ENCODE measurements at places on chromosomes 12 and 14.

GRCh38 chr14:53924753-53925152, 31.9 kb downstream of the BMP4 start:
- no peak for DNase-seq

- no peak for DNase-seq
Measured at GRCh38 chr12:125220404-125221273, 155.4 kb downstream of the AACS start.

DNA sequence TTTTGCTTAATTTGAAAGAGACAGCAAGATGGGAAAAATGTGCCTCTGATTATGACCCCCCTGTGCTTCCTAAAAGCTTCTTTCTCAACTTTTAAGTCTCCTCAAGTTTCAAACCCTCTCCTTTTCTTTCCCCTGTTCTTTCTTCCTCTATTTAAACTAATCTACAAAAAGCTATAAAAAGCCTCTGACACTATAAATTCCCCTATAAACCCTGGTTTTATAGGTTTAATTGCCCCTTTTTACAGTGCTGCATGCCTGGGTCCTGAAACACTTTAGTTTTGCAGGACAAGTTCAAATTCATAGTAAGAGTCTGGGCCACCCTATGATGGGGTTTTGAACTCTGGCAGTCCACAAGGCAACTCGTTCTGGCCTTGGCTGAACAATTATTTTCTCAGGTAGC, 510.9 kb upstream of the TBX3 start:
- no peak for DNase-seq

- DNase-seq, result no peak
Measured at GRCh38 chr12:25155022-25155576, 39.9 kb downstream of the DNAI7 start.

- DNase-seq, result no peak
Measured at GRCh38 chr12:13455778-13456144, 259.2 kb downstream of the EMP1 start.

GRCh38 chr12:16949371-16949770, 343.4 kb upstream of the LMO3 start:
- DNase-seq, result no peak

DNA sequence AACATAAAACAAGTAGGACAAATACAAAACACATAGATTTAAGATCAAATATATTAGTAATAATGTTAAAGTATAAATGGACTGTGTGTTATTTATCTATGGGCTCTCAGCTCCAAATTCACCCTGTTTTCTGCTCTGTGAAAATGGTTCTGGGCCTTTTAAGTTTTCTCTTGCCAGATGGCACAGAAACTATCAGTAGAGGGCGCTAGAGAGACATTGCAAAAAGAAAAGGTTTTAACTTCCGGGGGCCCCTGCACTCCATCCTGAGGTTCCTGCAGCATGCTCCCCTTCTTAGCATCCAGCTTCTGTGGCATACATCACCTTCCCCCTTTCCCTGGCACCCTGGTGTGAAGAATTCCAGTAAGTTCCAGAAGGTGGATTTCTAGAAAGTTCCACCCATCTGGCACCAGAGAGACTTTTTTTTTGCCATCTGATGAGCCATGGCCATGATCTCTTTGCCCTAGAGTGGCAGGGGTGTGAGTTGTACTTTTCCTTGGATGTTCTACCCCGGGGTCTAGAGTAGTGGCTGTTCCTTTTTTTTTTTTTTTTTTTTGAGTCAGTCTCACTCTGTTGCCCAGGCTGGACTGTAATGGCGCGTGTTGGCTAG, 29.3 kb downstream of the ZCRB1 start:
- no peak for DNase-seq

DNA sequence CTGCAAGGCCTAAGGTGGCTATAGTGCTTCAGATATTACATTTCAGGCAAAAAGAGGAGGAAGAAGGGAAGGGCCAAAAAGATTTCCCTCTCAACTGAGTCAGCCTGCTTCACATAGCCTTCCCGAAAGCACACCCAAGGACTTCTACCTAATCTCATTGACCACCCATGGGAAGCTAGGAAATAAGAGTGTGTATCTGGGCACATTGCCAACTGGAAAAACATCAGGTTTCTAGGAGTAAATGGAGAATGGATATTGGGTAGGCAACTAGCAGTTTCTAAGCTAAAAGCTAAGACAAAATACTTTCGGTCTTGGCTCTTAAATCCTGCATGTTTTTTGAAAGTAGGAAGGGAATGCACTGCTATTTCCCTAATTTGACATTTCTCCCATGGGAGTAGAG, 221.7 kb upstream of the GRIP1 start:
- no peak for DNase-seq

- DNase-seq, result no peak
Measured at GRCh38 chr14:72450473-72451044, 443.3 kb downstream of the DPF3 start.

DNA sequence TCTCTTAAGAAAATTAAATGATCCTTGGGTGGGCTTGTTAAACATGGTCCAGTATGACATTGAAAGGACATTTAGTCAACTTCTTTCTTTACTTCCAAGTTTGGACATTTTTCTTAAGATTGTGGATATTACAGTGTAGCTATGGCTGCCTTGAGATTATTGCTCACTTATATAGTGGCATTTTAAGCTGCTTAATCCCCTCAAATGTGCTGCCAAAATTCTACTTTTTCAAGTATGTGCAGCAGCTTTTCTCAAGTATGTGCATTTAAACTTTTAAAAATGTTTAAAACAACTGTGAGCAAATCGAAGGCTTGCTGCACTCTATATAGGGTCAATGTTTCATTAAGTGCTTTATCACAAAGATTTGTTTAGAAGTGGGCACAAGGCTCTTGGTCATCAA, 7.4 kb downstream of the TXNRD1 start:
- no peak for DNase-seq

DNA sequence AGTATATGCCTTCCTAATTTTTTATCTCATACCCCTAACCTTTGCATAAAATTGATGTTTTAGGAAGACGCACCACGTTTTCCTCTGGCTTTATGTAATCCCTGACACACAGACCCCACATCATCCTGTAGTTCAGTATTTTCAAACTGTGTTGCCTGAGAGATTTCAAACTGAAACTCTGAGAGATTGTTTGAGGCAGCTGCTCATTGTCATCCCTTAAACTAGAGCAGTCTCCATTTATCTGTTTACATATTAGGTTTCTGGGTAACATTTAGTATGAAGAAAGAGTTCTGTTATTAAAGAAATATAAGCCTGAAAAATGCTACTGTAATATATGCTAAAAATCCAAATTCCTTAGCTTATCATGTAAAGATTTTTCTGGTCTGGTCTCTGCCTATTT, 24.3 kb downstream of the MNAT1 start:
- no peak for DNase-seq

DNA sequence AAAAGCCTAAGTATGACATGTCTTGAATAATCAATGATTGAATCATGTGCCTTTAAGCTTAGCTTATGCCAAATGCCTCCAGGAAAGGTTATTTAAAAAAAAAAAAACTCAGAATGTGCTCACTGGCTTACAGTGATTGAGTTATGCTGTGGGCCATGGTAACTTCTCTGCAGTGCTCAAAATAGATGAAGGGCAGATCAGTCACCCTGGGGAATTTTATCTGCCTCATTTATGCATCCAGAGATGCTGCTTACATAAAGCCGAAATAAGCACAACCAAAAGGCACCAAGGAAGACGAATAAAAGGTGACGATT, 118.7 kb upstream of the MDM1 start:
- DNase-seq, result no peak

- DNase-seq, result no peak
Measured at GRCh38 chr14:68231898-68232297, 412.3 kb downstream of the RAD51B start.

GRCh38 chr12:32785557-32785956, 29.9 kb upstream of the YARS2 start:
- no peak for DNase-seq

DNA sequence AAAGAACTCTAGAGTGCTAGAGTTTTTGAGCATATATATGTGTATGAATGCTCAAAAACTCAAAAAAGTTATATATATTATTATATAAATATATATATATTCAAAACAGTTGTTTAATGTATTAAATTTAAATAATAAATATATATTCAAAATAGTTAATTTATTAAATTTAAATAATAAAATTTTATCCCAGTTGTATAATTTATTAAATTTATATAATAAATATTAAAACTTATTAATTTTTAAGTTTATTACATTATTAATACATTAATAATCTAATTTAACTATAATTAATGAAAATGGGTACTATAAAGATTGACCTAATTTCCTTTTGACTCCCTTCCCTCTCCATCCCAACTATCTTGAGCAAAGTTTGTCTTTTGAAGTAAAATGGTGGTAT, 97.8 kb downstream of the RERG start:
- no peak for DNase-seq

GRCh38 chr14:38973083-38973700, 129.8 kb downstream of the SEC23A start:
- DNase-seq, result no peak

- no peak for DNase-seq
Measured at GRCh38 chr14:25411781-25412757, 362.1 kb upstream of the STXBP6 start.

DNA sequence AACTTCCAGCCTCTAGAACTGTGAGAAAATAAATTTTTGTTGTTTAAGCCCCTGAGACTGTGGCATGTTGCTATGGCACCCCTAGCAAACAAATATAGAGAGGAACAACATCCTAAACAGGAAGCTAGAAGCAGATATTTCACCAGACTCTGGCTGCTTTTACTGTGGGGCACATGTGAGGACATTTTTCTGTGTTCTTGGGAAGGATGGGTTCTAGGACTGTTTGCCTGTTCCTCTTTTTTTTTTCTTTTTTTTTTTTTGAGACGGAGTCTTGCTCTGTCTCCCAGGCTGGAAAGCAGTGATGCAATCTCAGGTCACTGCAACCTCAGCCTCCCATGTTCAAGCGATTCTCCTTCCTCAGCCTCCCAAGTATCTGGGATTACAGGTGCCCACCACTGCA, 4.2 kb upstream of the HRK start:
- no peak for DNase-seq

DNA sequence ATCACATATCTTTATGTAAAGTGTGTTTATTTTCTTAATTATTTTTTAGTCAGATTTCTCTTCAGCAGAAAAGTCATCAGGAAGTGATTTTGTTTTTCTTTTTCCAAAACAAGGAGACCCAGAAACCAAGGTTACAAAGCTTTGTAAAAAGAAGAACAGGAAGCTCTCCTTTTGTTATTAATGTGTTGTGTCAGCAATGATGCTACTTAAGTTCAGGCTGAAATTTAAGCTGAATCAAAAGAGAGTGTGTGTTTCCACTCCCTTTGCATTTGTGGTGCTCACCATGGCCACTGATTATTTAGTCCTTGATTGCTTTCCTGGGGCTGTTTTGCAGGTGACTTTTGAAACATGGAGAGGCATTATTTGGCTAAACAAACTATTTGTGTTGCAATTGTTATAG, 155.3 kb upstream of the ATP2B1 start:
- DNase-seq, result no peak

- no peak for DNase-seq
Measured at GRCh38 chr12:120887253-120888043, 16.7 kb downstream of the SPPL3 start.

DNA sequence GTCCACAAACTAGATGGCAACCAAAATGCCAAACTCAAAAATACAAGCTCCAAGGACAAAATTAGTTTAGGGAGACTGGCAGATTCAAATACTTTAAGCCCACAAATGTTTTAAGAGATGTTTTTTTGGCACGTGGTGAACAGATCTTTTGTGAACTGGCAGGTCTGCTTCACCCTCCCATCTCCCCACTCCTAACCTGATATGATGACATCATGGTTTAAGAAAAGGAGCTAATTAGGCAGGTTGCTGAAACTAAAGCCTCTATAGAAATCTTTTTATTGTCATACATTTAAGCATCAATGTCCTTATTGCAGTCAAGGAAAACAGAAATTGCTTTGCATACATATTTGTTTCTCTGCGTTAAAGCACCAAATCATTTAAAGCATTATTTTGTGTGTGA, 5.8 kb downstream of the LRIG3 start:
- DNase-seq, result no peak

DNA sequence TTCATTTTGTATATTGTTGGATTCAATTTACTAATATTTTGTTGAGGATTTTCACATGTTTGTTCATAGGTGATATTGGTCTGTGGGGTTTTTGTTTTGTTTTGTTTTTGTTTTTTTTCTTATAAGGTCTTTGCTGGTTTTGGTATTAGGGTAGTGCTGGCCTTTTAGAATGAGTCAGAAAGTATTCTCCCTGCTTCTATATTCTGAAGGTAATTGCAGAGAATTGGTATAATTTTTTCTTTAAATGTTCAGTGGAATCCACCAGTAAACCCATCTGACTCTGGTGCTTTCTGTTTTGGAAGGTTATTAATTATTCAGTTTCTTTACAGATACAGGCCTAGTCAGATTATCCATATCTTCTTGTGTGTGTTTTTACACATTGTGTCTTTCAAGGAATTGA, 8.9 kb downstream of the TOGARAM1 start:
- no peak for DNase-seq

GRCh38 chr14:69708586-69709560, 58.1 kb upstream of the SRSF5 start:
- no peak for DNase-seq

GRCh38 chr12:54689034-54689372, 40.8 kb upstream of the DCD start:
- no peak for DNase-seq

GRCh38 chr14:66401449-66402095, 84.6 kb upstream of the CCDC196 start:
- DNase-seq, result no peak

GRCh38 chr14:100584056-100585031, 2.9 kb downstream of the BEGAIN start:
- DNase-seq, result no peak

DNA sequence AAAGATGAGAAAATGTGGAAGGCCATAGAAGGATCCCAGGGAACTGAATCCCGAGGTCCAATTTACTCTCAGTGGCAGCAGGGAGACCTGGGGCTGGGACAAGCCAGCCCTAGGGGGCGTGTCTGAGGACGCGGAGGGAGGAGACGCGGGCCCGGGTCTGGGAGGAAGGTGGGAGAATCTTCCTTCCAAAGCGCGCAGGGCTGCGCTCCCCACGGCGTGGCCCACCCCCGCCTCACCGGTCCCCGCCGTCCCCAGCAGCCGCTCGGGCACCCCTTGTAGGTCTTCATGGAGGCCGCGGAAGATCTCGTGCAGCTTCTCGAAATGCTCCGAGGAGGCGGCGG, 323 bp downstream of the VTI1B start:
- DNase-seq, result no peak

DNA sequence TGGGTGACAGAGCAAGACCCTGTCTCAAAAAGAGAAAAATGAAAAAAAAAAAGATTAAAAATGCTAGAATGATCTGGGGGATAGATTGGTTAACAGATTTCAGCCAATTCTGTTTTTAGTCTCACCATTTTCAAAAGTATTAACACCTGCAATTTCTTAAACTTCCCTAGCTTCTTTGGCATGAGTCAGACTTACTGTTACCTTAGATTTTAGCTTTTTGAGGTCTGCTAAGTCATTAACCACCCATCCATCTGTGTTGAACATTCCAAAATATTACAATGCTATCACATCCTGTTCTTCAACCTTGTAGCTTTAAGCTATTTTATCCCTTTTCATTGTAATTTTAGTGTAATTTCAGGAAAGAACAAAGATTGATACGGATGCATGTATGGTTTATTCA, 59.3 kb downstream of the PPP1R13B start:
- no peak for DNase-seq

DNA sequence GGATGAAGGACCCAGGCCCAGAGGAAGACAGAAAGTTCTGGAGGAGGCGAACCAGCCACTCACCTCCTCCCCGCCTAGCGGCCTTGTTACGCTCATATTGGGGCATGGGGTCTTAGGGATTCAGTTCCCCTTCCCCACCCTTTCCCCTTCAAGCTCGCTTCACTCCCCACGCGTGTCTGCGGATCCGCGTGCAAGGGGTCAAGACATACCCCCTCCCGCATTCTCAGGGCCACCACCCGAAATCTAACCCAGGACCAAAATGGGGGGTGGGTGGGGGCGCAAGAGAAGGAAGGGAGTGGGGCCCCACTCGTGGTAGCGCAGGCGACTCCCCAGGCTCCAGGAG, 584 bp upstream of the RFX4 start:
- DNase-seq, result no peak

Measured in cortex of kidney (tissue), 1 donor.